ENCODE measurements at places on chromosomes 7 and 10.

- DNase-seq: no peak
Measured at GRCh38 chr10:113552014-113552413, 839 bp upstream of the HABP2 start.

DNA sequence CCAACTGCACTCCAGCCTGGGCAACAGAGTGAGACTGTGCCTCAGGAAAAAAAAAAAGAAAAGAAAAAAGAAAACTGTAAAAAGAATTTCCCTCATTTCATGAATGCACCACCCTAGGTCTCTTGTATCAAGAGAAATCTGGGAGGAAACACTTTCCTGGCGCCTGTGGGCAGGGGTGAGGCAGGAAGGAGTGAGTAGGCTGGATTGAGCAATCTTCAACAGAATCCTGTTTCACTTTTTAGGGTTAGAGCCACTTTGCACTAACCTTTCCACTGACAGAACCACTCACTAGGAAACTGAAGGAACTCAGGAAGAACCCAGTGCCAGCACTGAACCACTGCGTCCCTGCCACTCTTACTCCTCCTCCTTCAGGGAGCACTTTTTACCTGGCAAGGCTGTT is 282.1 kb downstream of the CCDC3 start:
- peak; percentile 62 for DNase-seq

DNA sequence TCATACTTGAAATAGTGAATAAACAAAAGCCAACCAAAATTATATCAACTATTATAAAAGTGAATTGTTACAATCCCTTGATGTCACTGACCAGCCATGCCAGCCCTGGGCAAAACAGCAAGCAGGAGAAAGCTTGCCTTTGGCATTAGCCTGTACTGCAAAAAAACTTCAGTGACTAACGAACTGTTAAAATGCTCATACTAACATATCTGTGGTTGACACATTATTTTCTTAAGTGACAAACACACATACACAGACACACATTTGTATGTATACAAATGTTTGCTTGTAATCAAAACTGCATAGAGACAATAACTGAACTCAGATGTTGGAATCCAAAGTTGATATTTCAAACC is 29.5 kb downstream of the CHCHD3 start:
- no peak for DNase-seq

- no peak for DNase-seq
Measured at GRCh38 chr7:44305564-44306507, 19.6 kb downstream of the CAMK2B start.

- DNase-seq: no peak
Measured at GRCh38 chr7:82414389-82414788, 29.2 kb downstream of the CACNA2D1 start.

- DNase-seq: peak; percentile 53
Measured at GRCh38 chr10:61280303-61280702, 172.9 kb downstream of the TMEM26 start.

DNA sequence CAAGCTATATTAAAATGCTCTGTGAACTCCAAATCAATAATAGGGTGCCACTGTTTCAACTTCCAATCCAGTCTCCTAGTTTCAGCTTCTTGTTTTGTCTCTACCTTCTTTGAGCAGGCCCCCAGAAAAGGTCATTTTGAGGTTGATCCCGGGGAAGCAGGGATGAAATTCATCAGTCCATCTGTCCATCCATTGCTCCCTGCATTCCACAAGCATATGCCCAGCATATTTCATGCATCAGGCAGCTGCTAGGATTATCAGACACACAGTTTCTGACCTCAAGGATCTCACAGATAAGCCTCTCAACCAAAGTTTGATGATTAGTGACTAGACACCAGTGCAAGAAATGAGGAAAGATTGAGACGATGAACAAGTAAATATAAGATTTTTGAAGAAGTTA is 186.6 kb upstream of the PDE1C start:
- DNase-seq: no peak

DNA sequence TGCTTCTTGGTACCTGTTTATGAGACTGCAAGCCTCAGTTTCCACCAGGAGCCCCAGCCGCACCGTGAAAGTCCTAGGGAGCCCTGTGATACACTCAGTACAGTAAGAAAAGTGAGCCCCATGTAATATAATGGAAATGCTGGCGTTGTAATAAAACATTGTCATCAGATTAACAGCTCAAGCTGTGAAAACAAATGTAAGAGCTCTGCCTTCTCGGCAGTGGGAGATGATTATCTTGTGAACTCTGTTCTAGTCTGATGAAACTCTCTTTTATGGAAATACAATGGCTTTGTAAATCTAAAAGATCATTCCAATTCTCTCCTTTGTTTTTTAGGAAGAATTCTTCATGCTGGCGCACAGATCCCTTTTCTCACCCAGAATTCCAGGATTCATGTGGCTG is 299.9 kb downstream of the ABCA13 start:
- DNase-seq: no peak

- no peak for DNase-seq
Measured at GRCh38 chr7:23136216-23136615, 30.6 kb downstream of the KLHL7 start.

- no peak for DNase-seq
Measured at GRCh38 chr10:114525368-114525949, 121.2 kb upstream of the AFAP1L2 start.

DNA sequence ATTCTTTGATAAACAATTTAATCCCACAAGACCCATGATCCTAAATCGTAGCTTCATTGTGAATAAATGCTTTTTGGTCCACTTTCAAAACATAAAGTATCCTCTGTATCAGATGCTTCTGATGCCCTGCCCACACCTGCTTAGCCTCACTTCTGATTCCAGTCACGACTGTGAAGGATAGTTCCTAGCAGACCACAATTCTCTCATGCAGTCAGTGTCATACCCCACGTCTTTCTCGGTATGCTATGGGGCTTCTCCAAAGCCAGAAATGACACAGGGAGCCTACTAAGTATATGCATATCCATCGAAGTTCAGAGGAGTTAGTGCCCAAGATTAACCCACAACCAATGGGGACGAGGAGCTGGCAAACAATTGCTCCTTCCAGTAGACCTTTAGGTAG is 27.6 kb upstream of the CTNNA3 start:
- DNase-seq: no peak

- DNase-seq: no peak
Measured at GRCh38 chr7:20665096-20665495, 49.6 kb downstream of the ABCB5 start.

DNA sequence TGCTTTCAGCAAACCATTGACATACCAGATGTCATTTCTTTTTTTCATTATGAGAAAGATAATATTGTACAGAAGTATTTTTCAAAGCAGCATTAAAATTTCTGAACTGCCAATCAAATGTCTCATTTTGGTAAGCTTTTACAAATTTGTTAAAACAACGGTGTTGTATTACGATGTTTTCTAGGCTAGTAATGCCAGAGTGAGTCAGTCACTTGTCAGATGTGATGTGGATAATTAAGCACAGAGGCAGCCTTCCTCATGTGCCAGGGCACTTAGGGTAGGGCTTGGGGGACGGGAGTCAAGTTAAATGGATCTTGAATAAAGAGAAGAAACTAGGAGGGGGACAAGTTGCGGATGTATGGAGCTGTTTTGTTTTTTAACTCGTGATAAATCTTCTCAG is 10.1 kb downstream of the PSTK start:
- no peak for DNase-seq

DNA sequence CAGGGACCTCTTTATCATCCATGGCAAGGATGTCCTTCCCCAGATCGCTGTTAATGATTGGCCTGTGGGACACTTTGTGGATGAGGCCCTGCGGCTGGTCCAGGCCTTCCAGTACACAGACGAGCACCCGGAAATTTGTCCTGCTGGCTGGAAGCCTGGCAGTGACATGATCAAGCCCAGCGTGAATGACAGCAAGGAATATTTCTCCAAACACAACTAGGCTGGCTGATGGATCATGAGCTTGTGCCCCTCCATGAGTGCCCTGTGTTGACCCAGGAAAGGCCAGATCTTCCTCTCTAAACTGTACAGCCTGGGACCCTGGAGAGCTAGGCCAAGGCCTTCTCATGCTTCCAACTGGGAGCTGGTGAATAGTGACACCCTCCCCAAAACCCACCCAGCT is 124.1 kb downstream of the CUL2 start:
- DNase-seq: no peak

DNA sequence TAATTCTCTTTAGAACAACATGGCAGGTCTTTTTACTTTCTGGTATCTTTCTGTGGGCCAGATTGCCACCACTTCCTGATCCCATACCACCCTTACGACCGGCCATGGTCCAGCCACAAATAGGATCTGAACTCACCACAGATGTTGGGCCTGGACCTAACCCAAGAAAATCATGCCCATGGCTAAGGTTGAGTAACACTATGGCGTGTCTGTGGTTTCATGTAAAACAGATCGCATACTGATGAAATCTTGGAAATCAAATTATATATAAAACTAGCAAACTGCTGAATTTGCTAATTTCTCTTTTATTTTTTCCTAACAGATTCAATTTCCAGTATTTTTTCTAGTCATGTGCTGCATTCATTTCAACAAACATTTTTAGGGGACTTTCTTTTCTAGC is 77.2 kb downstream of the CH25H start:
- DNase-seq: peak; percentile 89

DNA sequence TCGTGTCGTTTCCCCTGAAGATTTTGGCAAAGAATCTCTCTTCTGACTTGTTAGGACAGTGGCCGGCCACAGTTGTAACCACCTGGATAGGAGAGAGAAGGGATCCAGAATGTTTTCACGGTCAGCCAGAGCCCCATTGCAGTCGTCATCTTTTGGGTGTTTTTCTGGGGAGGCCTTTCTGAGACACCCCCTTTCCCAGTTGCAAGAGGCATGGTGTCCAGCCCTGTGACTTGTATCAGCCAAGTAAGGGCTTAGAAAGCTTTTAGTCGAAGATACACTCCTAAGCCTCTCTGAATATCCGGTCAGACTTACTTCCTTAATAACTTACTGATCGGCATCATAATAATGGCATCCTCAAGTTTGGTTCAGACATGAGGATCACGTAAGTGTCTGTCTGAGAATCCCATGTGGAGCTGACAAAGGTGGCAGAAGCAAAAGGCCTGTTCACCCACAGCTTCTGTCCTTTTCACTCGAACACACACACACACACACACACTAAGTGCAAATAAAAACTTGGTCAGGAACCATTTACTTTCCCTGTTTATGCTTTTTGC is 435.7 kb upstream of the GALNT17 start:
- DNase-seq: no peak

DNA sequence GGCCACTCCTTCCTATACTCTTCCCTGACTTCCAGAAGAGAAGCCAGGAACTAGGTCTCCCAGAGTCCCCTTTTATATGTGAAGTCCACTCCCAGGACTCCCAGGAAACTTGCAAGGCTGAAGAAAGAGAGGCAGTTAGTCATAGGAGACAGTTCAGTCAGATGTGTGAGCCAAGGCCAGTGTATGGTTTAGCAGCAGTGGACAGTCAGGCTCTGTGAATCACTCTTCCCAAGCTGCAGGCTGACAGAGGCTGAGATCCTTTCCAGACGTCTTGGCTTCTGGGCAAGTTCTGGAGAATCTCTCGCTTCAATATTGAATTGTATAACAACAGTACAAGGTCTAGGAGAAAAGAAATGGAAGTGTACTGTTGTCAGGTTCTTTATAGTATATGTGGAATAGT is 26.9 kb downstream of the BLVRA start:
- DNase-seq: peak; percentile 71

- peak; percentile 38 for DNase-seq
Measured at GRCh38 chr10:82811621-82812020, 936.6 kb downstream of the NRG3 start.

DNA sequence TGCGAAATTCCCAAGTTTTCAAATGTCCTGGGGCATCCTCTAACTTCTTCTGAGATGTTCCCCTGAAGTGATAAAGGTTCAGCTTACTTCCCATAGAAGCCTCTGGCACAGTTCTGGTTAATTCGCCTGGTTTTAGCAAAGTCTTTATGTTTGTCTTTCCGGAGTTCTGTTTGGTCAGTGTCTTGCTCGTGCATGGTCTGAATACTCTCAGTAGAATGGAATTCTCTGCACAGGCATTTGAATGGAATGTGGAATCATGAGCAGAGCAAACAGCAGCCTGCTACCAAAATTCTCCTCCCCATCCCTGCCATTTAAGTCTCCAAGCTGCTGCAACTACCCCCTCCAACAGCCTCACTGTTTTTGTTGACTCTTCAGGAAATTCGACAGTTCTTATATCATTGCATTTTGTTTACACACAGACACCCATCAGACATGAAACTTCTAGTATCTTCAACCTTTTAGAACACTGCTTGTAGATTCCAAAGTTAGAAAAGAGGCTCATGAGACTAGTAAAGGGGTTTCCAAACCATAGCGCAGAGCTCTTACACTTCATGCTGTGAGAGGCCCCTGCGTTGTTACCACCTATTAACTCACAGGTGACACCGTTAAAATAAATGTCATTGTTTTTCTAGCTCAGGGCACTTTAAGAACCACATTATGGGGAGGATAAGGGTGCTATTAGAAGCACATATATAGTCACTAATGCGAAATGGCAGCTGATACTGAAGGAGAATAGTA is 129.7 kb downstream of the PLCE1 start:
- no peak for DNase-seq

- peak; percentile 41 for DNase-seq
Measured at GRCh38 chr7:50474382-50475160, 24.4 kb upstream of the FIGNL1 start.

Measured in suppressor macrophage treated with lipopolysaccharide for 1 hour (primary cell).